ENCODE measurements at places on chromosomes 6 and 20.

DNA sequence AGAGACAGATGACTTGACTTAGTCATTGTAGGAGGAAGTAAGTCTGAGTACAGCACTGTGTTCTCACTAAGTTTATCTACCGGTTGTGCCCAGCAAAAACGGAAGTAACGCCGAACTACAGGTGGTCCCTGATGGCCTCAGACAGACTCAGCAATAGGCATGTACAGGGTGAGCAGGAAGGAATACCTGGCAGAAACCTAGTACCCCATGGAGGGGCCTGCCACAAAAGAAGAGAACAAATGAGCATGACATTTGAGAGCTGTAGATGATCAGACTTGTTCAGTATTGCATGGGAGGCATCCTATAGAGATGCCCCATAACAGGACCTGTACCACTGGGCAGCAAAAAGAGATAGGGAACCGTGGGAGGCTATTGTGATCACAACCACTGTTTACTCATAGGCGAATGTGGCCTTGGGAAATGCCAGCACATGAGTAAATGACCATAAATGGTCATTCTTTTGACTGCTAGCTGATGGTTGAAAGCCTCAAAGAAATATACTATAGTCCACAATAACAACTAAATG is 106.4 kb upstream of the TAB2 start:
- no peak for DNase-seq

- no peak for DNase-seq
Observed at GRCh38 chr20:36110994-36111393, 43.5 kb upstream of the EPB41L1 start.

- no peak for DNase-seq
Observed at GRCh38 chr20:9290331-9290730, 221.4 kb downstream of the PLCB4 start.

- no peak for DNase-seq
Observed at GRCh38 chr6:91782802-91783201, 1195.9 kb upstream of the MAP3K7 start.

DNA sequence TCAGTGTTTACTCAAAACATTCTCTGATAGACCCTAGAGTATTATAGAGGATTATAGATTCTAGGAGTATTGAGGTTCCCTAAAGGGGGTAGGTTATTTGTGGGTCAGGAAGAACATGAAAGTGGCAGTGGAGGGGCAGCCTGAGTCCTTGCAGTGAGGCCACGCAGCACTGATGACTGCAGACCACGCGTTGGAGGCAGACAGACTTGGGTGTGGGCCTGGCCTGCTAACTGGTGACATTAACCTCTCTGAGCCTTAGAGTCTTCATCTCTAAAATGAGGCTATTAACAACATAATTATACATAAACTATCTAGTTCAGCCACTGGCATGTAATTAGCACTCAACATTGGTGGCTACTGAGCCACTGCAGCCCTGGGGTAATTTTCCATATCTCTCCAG is 16.1 kb downstream of the MTCL3 start:
- DNase-seq, result no peak

- no peak for DNase-seq
Observed at GRCh38 chr6:41548841-41549642, 2.9 kb downstream of the FOXP4 start.

DNA sequence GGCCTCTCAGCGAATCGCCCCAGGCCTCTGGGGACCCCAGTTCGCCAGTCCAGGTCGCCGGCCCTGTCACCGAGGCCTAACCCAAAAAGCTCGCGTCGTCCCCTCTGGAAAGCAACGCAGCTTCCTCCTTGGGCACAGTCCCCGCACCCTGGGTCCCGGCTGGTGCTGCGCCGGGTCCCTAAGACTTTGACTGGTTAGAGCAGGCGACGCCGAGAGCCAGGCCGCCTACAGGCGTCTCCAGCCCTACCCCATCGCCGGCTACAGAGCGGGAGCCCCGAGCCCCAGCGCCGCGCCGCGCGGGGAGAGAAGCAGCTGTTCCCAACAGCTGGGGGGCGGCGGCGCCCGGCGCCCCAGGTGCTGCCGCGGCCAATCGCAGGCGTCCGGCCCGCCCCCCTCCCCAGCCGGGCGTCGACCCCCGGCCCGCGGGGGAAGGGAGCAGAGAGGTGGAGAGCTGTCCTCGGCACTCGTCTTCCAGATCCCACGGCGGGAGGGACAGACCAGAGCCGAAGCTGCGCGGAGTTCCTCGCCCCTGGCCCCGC is 540 bp upstream of the RBM24 start:
- DNase-seq, result no peak

DNA sequence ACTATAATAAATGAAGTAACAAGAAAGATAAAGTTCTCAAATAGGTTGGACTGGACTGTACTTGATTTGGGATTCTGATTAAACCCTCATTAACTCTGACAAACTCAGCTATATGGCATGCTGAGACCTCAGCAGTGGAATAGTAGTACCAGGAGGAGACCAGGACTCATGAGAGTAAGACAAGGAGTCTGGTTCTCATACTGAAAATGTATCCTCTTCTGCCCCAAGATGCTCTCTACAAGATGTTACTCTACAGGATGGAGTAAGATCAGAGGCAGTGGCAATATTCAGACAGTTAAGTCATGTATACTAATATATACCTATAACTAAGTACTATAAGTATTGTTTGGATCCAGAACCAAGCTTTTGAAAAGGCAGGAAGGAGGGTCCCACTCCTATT is 31.9 kb upstream of the SYNCRIP start:
- no peak for DNase-seq

DNA sequence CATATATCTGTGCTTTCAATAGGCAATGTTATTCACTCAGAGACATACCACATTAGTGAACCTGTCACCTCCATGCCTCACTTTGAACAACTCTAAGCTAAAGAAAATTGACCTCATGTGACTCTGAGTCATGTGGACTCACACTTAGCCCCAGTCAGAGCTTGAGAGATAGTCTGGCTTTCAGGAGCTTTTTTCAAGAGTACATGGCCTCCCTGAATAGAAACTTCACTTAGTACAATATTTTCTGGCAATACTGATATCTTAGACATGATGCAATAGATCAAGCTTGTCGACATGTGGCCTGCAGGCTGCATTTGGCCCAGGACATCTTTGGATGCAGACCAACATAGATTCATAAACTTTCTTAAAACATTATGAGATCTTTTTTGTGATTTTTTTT is 8.5 kb downstream of the SPTLC3 start:
- no peak for DNase-seq

DNA sequence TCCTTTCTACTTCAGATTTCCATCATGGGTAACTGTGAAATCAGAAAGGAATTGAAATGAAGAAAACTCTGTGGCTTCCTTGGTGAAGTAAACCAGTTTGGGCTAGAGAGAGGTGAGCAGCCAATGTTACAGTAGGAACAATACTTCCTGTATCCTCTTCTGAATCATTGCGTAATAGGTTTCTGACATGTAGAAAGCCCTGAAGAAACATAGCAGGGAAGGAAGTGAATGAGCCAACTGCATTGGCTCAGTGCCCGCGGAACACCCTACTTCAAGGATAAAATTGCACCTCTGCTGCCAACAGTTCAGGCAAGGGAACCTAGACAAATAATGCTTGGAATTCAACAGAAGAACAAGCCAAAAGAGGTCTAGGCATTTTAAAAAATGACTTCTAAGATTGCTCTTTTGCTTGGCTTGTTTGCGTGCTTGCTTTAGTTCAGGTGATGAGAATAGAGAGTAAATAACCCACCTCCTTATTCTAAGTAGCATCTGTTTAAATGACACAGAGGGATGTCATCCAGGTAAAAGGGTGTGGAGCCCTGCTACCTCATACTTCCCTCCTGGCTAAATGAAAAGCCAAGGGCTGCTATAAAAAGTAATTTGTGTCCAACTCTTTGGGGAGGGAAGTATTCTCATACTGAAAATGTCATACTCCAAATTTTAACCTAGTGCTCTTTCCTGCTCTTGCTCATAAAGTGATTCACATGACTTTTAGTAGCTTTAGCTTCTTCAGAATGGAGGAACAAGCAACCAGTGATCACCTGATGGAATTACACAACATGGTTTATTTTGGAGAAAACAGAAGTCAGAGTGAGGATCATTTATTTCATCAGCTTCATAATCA is 30.0 kb upstream of the AKIRIN2 start:
- no peak for DNase-seq

DNA sequence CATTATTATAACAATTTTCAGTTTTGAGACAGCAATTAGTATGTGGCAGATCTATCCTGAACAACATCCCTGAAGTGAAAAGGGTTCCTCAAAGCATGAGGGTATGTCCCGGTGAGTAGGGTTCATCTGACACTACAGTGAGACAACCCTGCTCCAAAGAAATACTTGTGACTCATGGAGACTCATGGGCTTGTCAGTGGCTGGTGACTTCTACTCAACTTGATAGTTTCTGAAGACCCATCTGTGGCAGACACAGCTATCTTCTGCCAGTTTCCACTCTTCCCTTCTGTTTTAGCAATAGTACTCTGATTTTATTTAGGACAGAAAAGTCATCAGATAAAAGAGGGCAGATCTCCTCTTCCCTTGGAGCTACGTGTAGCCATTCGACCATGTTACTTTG is 41.4 kb downstream of the MAP3K7 start:
- DNase-seq, result no peak

GRCh38 chr20:25247518-25247955 is 348 bp upstream of the PYGB start:
- DNase-seq, result no peak

DNA sequence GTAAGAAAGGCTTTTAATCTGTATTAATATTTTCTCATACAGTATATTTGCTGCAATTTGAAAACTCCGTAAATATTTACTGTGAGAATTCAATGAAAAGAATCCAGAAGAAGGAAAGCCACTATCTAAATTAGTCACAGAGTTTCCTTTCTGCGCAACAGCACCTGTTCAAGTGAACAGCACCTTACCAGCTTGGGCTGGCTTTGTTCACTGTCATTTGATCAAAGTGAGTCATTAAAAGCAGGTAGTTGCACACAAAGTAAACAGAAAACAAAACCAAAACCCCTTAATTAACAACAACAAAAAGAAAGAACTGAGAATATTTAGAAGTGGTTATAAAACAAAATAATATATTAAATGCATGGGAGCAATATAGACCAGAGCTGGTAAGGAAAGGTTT is 12.8 kb downstream of the SMLR1 start:
- DNase-seq, result no peak

GRCh38 chr6:21099338-21100314 is 493.9 kb upstream of the SOX4 start:
- DNase-seq, result no peak

DNA sequence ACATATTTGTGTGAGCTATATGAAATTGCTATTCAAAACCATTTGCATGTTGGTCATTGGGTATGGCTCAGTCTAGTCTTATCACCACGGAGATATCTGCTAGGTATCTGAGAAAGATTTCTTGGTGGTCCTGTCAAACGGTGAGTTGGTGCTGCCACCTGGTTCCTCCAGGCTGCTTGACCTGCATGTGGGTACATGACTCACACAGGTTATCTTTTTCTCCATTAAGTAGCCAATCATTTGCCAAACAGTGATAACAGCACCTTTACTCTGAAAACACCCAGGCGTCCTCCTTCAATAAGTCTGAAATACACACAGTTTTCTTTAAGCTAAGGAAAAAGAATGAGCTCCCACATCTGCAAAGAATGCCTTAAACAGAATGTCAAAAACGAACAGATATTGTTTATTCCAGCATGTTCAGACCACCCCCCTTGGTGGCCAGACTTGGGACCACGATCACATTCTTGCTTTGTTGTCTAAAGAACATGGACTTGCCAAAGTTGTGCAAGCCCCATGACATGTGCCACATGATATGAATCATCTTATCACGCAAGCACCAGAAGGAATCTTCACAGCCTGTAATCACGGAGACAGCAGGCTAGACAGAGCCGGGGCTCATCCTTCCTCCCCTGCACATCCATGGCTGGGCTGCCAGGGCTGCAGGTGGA is 200.7 kb upstream of the THBS2 start:
- DNase-seq, result no peak

GRCh38 chr6:62998022-62998421 is 213.2 kb upstream of the FKBP1C start:
- no peak for DNase-seq

- no peak for DNase-seq
Observed at GRCh38 chr20:2986466-2986865, 57.0 kb upstream of the GNRH2 start.

DNA sequence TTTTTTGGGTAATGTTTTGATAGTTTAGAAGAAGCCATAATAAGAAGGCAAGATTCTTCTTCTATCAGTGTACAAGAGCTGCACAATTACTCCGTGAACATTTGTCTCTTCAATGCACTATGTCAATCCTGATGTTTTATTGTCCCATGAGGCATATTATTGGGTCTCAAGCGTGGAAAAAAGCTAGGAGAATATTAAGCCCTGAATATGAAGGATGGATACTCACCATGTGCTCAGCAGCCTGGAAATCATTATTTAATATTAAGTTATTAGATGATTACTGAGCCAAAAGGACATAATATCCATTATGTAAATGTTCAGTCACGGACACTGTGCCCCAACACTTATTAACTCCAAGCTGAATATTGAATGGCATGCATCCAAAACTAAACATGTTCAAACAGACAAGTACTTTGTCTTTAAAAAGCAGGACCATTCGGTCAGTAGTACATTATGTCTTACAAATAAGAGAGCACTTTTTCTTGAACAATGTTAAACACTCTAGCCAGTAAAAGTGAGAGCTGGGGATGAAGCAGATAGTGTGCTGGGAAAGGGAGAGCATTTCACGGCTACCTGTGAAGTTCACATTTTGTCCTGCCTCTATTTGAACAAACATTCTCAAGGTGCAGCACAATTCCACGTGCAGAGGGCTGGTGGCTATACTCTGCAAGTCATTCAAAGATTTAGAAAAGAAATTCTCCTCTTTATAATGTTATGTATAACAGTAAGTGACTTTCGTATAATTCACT is 70.6 kb upstream of the CNR1 start:
- no peak for DNase-seq

GRCh38 chr6:156803353-156803752 is 26.2 kb downstream of the ARID1B start:
- DNase-seq, result no peak

GRCh38 chr6:57248311-57248895 is 26.3 kb upstream of the RAB23 start:
- no peak for DNase-seq

DNA sequence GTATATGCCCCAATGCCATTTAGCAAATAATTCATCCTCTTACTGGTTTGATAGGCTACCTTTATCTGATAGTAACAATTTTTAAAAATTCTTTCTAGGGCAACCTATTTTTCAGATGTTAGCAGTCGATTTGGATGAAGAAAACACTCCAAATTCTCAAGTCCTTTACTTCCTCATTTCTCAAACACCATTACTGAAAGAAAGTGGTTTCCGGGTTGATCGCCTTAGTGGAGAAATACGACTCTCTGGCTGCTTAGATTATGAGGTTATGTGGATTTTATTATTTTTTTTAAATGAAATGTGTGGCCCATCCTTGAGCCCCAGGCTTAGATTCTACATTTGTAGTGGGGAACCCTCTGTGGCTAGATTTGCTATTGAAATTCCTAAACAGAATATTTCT is 26.3 kb downstream of the CDH26 start:
- DNase-seq, result no peak

- no peak for DNase-seq
Observed at GRCh38 chr6:67094431-67094946, 1387.5 kb upstream of the EYS start.

GRCh38 chr6:38337819-38338465 is 301.8 kb downstream of the BTBD9 start:
- no peak for DNase-seq

GRCh38 chr6:160792708-160793107 is 90.7 kb downstream of the PLG start:
- DNase-seq, result no peak

GRCh38 chr20:61601853-61602252 is 349.8 kb downstream of the CDH4 start:
- no peak for DNase-seq

GRCh38 chr6:112701201-112701600 is 354.1 kb downstream of the RFPL4B start:
- DNase-seq, result no peak

- no peak for DNase-seq
Observed at GRCh38 chr6:134317471-134318131, at the start of gene SGK1. Gene SGK1, minus strand, starts transcription at chr6:134318112. Its CDS starts 652 bp downstream, at chr6:134317460.

Data from activated gamma-delta T cell (primary cell).